Activated CD4-positive, alpha-beta memory T cell treated with anti-CD3 and anti-CD28 coated beads for 36 hours (primary cell): ENCODE measurements at places on chromosomes 11 and 22. TPM values are rescaled to one million over a fixed set of nuclear protein-coding genes. Genes with fewer than 3 reads are reported as not detected.

DNA sequence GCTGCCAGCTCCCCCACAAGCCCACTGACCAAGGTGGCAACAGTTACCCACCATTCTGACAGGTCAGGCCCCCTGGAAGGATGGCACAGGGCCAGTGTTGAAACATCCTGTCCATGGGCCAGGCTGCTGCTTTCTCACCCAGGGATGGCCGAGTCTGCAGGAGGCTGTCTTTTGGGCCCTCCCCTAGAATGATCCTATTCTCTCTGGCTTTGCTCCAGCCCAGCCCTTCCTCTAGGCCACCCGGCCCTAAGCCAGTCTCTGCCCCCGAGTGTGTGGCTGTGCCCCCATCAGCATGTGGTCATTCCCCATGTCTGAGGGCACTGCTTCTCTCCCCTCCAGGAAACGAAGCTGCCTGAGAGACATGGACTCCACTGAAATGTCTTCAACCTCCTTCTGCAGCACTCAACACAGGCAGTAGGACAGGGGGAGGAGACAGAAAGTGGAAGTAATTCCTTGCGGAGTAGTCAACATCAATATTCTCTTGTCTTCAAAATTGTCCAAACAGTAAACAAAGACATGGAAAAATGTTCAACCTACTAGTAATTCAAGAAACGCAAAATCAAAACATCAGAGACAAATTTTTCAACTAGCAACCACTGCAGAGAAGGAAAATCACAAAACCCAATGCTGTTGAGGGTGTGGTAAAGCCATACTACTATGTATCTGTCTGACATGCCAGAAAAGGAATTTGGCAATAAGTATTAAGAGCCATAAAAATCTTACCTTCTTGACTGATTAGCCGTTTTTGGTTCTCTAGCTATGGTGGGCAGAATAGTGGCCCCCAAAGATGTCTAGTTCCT, 5.1 kb upstream of the SCARF2 start:
- no peak for DNase-seq

- no peak for DNase-seq
These were observed 21.0 kb upstream of the MIEF1 start for GRCh38 chr22:39481054-39481453.

GRCh38 chr11:77175869-77176539, 48.0 kb downstream of the MYO7A start:
- DNase-seq, result no peak

Gene TRIM22
- total RNA-seq, result 98.5 TPM

GRCh38 chr11:7204778-7205177, 46.9 kb upstream of the SYT9 start:
- no peak for DNase-seq

GRCh38 chr11:6526411-6527135, 29.5 kb downstream of the DNHD1 start:
- DNase-seq, result no peak

DNA sequence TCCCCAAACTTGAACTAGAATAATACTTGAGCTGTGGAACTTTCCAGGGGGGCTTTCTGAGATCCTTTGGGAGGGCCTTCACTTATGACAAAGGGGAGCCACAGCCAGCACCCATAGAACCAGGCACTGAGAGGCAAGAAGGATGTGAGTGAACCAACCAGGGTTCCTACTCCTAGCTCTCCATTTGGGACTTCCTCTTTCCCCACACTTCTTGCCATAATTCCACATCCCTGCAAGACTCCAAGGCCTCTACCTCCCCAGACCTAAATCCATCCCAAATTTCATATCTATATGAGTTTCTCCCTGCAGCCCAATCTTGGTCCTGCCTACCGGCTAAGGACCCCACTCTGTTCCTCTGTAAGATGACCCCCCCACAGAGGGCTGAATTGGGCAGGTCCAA, 31.5 kb downstream of the NRXN2 start:
- no peak for DNase-seq

Gene IL17REL
- total RNA-seq, result 0.73 TPM

DNA sequence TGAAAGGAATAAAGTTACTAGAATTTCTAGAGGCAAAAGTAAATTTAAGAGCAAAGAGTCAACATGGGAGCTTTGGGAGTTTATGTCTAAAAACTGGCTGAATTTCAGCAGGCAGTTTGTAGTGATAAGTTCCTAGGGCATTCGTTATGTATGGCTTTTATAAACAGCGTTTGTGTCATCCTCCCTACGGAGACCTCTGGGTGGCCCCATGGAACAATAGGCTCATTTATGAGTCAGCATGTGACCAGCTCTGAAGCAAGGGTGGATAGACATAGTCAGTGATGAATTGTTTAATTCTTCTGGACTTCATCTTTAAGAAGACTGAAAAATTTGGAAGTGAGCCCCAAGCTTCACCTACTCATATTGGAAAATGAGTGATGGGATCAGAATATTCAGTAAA, 37.1 kb downstream of the SVIP start:
- no peak for DNase-seq

DNA sequence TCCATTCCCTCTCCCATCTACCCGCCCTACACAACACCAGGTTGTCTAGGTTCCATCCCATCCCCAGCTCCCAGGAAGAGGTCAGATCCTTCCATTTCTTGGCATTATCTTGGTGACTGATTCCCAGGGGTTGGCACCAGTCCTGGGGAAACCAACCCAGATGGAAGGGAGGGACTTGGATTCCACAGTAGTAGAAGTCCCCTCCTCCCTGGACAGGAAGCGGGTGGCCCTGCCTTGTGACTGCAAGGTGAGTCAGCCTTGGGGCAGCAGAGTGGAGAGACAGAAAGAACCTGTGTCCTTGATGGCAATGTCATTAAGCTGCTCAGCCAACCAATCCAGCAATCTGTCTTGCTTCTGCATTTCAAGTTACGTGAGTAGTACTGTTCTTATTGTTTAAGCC, 26.5 kb downstream of the SYT13 start:
- DNase-seq, result no peak

DNA sequence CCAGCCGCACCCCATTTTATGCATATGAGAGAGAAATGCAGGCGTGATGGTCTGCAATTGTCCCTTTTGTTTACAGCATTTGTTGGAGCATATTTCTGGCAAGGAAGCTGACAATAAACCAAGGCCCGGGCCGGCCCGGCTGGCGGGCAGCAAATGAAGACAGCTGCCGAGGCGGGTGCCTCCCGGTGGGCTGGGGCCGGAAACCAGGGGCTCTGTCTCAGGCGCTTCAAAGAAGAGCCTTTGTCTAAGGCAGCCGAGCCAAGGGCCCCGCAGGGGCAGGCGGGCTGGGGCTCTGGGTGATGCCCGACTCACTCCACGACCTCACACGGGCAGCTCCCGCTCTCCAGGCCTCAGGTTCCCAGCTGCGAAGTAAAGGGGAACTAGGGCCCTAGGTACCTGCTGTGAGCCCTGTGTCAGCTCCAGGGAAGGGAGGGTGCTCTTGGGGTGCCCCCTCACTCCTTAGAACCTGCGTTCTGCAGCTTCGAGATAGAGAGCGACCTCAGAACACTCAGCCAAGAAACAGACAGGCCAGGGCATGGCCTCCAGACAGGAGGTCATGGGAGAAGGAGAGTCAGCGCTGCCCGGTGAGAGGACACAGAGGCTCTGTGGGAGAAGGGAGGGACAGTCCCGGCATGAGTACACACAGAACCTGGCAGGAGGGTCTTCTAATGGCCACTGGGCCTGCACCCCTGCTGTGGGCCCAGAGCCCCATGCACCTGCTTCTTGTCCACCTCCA, 2.4 kb downstream of the LINC01488 start:
- no peak for DNase-seq

DNA sequence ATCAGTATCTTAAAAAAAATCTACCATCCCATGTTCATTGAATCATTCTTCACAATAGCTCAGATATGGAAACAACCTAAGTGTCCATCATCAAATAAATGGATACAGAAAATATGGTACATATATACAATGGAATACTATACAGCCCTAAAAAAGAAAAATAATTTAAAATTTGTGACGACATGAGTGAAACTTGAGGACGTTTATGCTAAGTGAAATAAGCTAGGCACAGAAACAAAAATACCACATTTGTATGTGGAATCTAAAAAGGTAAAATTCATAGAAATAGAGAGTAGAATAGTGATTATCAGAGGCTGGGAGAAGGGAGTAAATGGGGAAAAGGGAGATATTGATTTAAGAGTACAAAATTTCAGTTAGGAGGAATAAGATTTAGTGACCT, 38.8 kb downstream of the OR9I1 start:
- DNase-seq, result no peak

- DNase-seq, result no peak
These were observed 310.1 kb downstream of the CADM1 start for GRCh38 chr11:115193914-115194801.

Gene LDHAL6A
- 0.19 TPM for total RNA-seq

DNA sequence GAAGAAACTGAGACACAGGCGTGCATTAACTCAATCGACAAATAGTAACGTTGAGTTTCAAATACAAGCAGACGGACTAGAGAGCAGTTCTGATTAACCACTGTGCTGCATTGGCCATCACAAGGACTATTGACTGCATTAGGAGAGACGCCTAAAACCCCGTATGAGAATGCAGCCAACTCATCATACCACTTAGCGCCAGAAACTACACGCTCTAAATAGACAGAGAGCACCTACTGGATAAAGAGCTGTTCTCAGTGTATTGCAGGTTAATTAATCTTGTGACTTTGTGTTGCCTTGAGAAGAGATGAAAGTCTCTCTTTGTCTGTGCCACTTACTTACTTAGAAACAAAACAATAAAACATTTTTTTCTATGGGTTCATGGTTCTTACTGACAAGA, 484.0 kb downstream of the OPCML start:
- DNase-seq, result no peak

GRCh38 chr11:68569357-68569756, 108.8 kb downstream of the PPP6R3 start:
- DNase-seq, result no peak

GRCh38 chr11:44892843-44893242, 57.8 kb downstream of the TP53I11 start:
- DNase-seq, result no peak

Gene IGSF22
- total RNA-seq, result 0.85 TPM

GRCh38 chr11:46243796-46244109, 33.7 kb upstream of the CREB3L1 start:
- DNase-seq, result no peak

Gene KRTAP5-10
- total RNA-seq, result not detected

Gene ASPHD2
- total RNA-seq, result 9.2 TPM

GRCh38 chr11:92211576-92212167, 12.9 kb upstream of the FAT3 start:
- DNase-seq, result no peak

DNA sequence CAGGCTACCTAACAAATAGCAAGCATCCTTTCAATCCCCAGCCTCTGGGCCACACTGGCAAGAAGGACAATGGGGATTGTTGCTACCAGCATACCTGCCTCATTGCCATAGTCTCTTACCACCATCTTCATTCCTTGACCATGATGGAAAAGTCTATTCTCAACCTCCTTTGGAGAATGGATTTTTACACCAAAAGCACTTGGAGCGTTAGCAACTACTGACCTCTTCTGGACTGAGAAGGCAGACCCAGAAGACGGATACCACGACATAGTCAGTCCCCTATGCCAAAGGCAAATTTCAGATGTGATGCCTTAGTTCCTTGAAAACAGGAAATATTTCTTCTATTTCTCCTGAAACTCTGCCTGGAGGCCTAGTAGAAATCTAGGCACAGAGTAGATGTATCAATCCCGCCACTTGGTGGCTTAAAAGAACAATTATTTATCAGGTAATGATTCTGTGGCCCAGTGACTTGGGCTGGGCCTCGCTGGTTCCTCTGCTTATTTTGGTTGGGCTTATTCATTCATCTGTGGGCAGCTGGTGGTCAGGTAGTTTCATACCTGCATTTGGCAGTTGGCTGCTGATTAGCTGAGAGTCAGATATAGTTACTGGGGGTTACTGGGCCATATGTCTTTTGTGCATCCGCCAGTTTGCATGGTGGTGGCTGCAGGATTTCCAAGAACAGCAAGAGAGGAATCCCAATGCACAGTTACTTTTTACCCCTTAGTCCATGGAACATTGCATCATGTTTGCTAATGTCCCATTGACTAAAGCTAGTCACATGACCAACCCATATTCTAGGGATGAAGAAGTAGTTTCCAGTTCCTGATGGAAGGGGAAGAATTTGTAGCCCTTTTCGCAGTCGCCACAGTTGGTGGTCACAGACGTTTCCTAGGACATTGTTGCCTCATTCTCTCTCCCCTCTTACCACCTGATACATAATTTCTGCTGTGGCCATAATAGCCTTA, 75.2 kb downstream of the DHCR7 start:
- DNase-seq, result no peak

Gene PATE2
- not detected for total RNA-seq

DNA sequence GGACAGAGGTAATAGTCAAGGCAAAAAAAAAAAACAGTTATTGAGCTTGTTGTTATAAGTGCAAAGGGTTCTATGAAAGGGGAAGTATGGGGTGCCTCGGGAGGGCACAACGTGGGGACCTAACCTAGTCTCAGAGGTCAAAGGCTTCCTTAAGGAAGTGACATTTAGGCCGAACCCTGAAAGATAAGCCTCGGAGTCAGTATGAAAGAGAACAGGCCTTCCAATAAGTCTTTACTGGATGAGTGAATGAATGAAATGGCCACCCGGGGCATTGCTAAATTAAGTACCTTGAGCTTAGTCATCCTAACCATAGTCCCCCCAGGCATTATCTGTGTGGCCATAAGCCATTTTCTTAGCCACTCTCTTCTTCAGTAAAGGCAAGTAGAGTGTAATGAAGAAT, 19.7 kb downstream of the FLI1 start:
- DNase-seq, result no peak

GRCh38 chr11:5237420-5237819, 3.1 kb upstream of the HBD start:
- DNase-seq, result no peak

Gene MPEG1
- total RNA-seq, result not detected

DNA sequence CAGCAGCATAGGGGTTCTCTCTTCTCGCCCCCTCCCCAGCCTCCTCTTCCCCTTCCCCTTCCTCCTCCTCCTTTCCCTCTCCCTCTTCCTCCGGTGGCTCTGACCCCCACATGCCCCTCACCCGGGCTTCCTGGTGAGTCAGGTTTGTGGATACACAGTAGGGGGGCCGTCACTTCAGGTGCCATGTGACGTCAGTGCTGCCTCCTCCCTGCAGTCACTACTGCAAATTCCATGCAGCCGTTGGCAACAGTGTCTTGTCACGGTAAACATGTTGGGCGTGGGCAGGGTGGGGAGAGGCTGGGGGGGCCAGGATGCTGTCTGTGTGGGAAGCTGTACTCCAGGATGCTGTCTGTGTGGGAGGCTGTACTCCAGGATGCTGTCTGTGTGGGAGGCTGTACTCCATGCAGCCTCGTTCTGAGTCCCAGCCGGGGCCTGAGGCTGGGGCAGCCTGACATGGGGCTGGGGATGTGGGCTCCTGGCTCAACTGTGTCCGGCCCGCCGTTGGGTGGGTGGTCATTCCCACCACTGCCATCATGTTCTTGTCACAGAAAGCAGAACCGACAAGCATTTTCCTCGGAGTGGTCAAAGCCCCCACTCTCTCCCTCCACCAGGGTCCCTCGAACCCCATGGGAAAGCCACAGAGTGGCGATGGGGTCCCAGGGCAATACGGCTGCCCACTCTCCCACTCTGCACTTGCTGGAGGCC, 2.4 kb upstream of the MUC2 start:
- peak; percentile 1 for DNase-seq
